T-helper 2 cell (primary cell): ENCODE measurements at places on chromosomes 3 and 15.
A peak's percentile ranks its signal among the peaks of the same experiment; 100 is the strongest.

DNA sequence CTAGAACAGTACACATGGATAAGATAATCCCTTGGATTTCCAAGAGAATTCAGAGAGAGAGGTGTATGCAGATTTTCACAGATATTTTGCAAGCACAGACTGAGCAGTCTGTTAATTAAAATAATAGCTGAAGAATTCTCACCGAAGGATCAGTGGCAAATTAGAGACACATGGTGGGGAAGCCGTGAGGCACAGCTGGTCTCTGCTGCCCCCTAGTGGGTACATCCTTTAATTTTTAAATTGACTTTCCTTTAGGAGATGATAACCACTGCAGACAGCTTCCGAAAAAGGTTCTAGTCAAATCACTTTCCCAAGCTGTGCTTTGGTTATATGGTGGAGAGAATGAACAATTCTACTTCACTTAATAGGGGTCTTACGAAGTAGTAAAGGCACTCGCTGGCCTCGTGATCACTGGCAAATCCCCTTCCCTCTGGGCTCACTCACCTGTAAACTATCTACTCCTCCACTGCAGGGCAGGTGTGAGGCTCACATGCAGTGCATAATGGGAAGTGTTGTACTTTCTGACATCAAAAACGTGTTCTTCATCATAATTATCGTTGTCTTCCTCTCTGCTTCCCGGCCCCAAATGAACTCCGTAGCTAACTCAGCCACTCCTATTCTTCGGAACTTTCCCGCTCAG is 19.5 kb downstream of the MESD start:
- peak; percentile 34 for DNase-seq

- no peak for DNase-seq
Measured at GRCh38 chr15:70439304-70439877, 324.0 kb downstream of the UACA start.

DNA sequence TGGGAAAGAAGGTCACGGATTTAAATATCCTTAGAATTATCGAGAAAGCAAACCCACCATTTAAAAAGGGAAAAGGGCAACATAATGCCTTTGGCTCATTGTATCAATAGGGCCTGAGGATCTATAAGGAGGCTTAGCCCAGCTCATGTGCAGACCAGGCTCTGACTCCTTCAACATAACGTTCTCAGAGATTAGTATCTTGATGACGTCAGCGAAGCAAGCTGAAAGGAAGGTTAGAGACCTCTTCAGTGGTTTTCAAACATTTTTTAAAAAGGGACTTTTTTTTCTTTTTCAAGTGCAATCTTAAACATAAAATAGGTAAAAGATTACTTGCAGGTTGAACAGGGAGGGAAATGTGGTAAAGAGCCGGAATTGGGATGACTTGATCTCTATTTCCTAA is 463.9 kb upstream of the ADAMTS9 start:
- no peak for DNase-seq

GRCh38 chr3:179181021-179181472 is 32.9 kb downstream of the PIK3CA start:
- no peak for DNase-seq

DNA sequence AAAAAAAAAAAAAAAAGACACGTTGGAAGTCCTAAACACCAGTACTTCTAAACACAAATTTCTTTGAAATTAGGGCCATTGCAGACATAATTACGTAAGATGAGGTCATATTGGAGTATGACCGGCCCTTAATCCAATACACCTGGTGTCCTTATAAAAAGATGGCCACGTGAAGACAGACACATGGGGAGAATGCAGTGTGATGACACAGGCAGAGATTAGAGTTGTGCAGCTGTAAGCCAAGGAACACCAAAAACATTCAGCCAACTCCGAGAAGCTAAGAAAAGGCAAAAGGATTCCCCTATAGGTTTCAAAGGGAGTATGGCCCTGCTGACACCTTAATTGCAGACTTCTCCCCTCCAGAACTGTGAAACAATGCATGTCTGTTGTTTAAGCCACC is 379.0 kb upstream of the PDZRN3 start:
- no peak for DNase-seq

DNA sequence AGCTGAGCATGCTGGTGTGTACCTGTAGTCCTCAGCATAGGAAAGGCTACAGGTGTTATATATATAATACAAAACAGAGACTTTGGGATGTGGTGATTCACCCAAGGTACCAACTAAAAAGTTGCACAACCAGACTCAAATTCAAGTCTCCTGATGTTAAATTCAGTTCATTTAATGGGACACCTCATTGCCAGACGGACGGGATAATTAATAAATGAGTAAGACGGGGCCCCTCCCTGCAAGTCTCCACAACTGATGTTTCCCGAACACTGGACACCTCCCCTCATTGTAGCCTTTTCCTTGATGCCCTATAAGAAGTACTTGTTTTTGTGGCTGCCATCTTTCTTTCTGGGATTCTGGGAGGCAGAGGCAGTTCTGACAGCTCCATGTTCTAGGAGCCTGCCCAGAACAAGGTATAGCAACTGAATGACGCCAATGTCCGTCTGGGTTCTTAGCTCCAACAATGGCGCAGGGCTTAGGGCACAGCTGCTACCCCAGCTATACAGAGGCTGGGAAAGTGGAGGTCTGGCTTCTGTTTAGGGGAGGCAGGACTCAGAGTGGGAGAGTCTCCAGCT is 50.7 kb downstream of the CDC25A start:
- no peak for DNase-seq

GRCh38 chr3:187920913-187921312 is 175.6 kb upstream of the BCL6 start:
- DNase-seq = no peak

DNA sequence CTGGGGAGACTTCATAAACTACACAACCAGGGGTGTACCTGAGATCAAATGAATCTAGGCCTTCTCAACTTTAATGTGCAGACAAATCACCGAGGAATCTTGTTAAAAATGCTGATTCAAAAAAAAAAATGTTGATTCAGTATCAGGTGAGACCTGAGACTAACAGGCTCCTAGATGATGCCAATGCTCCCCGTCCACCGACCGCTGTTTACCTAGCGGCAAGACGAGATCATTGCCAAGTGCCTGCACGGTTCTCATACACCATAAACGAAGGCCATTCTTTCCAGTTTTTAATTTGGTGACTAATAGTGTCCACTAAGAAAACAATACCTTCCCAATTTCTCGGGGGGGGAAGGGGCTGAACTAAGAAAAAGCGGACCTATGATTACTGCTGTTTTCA is 2.5 kb upstream of the FSIP1 start:
- DNase-seq = no peak

DNA sequence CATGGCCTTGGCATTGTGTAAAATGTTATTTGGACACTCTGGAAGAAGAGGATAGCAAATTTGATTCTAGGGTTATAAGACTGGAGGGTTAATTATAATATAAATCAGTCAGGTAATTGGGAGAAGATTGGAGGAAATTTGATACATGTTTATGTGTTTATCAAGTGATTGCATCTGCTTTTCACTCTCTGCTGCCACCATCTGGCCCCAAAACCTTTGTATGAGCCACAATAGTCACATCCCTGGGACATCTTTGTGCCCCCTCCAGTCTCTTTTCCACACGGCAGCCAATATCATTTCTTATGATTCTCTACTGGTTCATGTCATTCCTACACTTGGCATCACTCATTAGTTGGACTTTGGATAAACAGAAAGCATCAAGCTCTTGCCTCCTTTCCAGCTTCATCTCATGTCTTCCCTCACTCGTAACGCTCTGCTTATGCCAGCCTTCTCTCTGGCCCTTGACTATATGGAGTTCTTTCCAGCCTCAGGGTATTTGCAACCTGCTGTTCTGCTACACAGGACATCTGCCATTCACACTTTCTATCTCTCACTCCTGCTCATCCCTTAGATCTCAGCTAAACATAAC is 602.3 kb upstream of the SUCLG2 start:
- DNase-seq = no peak

- no peak for DNase-seq
Measured at GRCh38 chr15:68435966-68436365, 4.0 kb upstream of the ITGA11 start.

DNA sequence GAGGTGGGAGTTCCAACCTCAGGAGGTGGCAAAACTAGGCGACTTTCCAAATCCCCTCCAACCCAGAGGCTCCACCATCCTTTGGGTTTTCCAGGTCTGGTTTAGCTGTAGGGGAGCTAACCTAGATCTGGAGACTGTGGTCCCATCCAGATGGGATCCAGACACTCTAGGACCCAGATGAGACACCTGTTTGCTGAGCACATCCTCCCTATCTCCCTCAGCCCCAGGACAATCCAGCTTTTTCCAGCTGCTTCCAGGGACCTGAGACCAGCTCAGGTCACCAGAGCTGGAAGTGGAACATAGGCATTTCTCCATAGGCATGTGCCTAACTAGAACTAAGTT is 18.2 kb downstream of the CRTAP start:
- DNase-seq = no peak

DNA sequence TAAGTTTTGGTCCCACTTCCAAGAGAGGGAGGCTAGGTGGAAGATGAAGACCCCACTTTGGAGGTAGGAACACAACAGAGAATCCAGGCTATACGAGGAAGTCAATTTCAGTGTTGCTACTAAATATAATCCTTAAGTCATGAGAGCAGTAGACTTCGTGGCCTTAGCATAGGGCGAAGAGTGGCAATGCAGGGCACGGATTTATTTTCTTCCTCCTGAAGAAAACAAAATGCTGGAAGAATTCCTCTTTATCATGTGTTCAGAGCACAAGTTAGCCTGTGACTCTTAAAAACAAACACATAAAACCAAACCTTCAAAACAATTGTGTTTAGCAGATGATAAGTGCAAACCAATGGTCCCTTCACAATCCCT is 19.4 kb downstream of the BCL2L10 start:
- DNase-seq = no peak

GRCh38 chr3:15794842-15795650 is 2.7 kb downstream of the ANKRD28 start:
- DNase-seq = no peak

- no peak for DNase-seq
Measured at GRCh38 chr15:83283138-83283812, 1.2 kb downstream of the BNC1 start.

DNA sequence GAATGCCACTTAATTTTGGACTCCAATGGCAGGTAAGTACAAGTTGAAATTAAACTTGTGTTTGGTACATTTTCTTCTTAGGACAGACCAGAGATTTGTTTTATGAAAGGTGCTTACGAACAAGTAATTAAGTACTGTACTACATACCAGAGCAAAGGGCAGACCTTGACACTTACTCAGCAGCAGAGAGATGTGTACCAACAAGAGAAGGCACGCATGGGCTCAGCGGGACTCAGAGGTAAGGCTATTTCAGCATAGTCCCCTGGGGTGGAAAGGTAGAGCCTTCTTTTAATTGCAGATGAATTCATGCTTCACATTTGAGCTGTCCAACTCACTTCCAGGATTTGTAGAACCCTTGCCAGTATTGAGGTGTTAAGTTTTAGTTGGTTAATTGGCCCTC is 51.4 kb downstream of the ASTE1 start:
- DNase-seq = no peak

- DNase-seq = no peak
Measured at GRCh38 chr3:57091521-57092273, 31.2 kb downstream of the SPATA12 start.
